ENCODE measurements at places on chromosomes 2 and 18.

GRCh38 chr2:41326851-41327250 lies 721.0 kb upstream of the PKDCC start:
- no peak for DNase-seq

- no peak for DNase-seq
Observed at GRCh38 chr18:11035814-11036495, 113.4 kb downstream of the PIEZO2 start.

- DNase-seq = no peak
Observed at GRCh38 chr18:12776821-12777471, 74.1 kb downstream of the PSMG2 start.

- DNase-seq = no peak
Observed at GRCh38 chr2:165796819-165797530, 2.9 kb upstream of the GALNT3 start.
